PC-9 (cell line): ENCODE measurements at places on chromosomes 3 and 15. TPM values are rescaled to one million over a fixed set of nuclear protein-coding genes. Genes with fewer than 3 reads are reported as not detected.

DNA sequence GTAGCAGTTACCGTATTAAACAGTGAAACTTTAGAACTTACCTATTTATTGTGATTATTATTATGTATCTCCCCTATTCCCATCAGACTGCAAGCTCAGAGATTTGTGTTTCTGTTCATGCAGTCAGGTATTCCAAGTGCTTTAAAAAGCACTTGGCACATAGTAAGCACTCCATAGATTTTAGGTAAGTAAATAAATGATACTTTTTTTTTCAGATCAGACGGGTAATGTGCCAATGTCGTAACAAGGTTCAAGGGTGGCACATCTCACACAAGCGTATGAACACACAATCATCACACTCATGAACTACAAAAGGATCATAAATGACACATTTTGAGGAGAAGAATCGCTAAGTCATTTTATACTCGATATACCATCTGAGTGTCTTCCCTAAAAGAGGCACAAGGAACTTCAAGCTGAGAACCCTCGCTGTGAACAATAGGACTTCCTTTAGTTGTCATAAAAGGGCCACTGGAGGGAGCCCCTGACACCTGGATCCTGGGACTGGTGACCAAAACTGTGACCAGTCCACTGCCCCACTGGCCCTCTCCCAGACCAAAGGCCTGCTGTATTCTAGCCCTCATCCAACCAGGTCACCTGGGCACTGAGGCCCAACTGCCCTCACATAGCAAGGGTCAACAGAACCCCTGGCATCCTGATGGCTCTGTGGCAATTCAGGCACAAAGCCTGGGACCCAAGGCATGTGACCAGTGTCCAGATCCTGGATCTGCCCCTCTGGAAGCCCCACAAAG lies 32.1 kb downstream of the KIF9 start:
- H3K4me1 ChIP-seq, result no peaks in the 10 kb centered on the region
- H3K4me3 ChIP-seq, result no peak overlapping the region
- DNase-seq, result no peak
- H3K27ac ChIP-seq, result no peak overlapping the region

DNA sequence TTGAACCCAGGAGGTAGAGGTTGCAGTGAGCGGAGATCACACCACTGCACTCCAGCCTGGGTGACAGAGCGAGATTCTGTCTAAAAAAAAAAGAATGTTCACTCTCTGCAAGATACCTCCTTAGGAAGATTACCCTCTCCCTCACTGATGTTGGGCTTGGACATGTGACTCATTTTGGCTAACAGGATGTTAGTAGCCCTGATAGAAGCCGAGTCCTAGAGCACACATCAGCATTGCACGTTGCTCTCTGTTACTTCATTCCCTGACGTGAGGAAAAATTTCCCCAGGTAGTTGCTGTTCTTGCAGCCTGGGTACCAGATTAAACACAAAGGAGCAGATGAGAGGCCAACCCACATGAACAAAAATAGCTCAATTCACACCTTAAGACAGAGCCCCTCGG lies 78.1 kb upstream of the PRICKLE2 start:
- no peak for DNase-seq
- H3K27ac ChIP-seq, result no peak overlapping the region
- no peaks in the 10 kb centered on the region for H3K27me3 ChIP-seq
- H3K4me1 ChIP-seq, result no peaks in the 10 kb centered on the region
- H3K36me3 ChIP-seq, result no peaks in the 10 kb centered on the region
- no peak overlapping the region for H3K4me3 ChIP-seq

DNA sequence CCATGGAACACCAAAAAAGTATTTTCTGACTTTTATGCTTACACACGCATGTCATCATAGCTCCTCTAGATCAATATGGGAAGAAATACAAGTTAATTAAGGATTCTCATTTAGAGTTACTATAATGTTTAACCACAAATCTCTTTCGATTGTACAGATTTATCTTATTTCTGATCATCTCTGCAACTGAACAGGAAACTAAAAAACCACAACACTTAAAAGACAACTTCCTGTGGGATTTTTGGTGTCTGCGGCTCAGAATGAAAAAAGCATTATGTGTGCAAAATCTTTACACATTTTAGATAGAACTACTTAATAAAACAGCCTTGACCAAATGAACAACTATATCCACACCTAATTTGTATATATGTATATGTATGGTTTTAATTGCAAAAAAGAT lies 3.0 kb upstream of the TJP1 start:
- peaks cover 3% of the 10 kb centered on the region; the same call in 1 of the 2 replicates for H3K36me3 ChIP-seq
- no peaks in the 10 kb centered on the region for H3K27me3 ChIP-seq
- H3K4me3 ChIP-seq, result no peak overlapping the region
- no peak overlapping the region for H3K27ac ChIP-seq

Gene PRRT3
- 0.90 and 0.93 TPM in 2 replicates for total RNA-seq

- no peak overlapping the region for H3K4me3 ChIP-seq
- DNase-seq, result no peak
- no peak overlapping the region for H3K27ac ChIP-seq
- no peaks in the 10 kb centered on the region for H3K4me1 ChIP-seq
- peaks cover 67% of the 10 kb centered on the region for H3K27me3 ChIP-seq
Observed at GRCh38 chr3:124121379-124122312, 129.7 kb upstream of the ROPN1 start.
